ENCODE measurements at places on chromosomes 5 and 9.

GRCh38 chr5:136212252-136212721, 19.3 kb upstream of the SMIM32 start:
- peak; percentile 55 for DNase-seq

DNA sequence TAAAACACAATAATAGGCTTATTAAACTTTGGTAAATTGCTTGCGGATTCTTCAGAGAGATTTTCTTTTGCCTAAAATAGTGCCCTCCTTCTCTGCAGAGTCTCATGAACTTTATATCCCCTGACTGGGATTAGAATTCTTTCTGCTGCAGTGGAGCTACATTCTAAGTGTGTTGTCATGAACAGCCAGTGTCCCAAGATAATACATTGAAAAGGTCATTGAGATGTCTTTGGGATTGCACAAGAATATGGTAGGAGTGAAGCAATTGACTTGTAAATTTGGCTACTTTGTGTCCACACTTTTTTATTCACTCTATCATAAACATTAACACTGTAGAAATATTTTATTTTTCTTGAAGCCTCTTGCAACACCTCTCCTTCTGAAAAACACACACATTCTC, 604.5 kb downstream of the GABRG2 start:
- DNase-seq = no peak

DNA sequence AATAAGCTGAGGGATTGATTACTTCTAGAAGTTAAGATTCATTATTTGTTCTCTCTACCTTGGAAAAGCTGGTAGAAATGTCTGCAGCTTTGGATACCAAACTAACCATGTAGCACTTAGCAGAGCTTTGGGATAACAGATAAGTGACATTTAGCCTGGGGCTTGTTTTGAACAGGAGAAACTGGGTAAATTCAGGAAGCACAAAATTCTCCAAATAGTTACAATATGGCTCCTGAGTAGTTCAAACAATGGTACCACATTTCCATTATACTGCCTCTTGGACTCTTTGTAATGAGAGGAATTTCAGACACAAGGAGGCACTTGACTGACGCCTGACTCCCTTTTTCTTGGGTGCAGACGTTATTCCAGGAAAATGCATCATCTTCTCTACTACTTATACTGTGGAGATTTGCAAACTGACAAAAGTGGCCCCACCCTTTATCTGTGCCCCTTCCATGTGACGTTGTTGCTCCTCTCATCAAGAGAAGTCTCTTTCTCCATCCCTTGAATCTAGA, 22.5 kb downstream of the PRUNE2 start:
- no peak for DNase-seq

- no peak for DNase-seq
Observed at GRCh38 chr5:91123901-91124300, 259.2 kb downstream of the ARRDC3 start.

GRCh38 chr5:52989781-52990527, 802 bp downstream of the ITGA2 start:
- no peak for DNase-seq

DNA sequence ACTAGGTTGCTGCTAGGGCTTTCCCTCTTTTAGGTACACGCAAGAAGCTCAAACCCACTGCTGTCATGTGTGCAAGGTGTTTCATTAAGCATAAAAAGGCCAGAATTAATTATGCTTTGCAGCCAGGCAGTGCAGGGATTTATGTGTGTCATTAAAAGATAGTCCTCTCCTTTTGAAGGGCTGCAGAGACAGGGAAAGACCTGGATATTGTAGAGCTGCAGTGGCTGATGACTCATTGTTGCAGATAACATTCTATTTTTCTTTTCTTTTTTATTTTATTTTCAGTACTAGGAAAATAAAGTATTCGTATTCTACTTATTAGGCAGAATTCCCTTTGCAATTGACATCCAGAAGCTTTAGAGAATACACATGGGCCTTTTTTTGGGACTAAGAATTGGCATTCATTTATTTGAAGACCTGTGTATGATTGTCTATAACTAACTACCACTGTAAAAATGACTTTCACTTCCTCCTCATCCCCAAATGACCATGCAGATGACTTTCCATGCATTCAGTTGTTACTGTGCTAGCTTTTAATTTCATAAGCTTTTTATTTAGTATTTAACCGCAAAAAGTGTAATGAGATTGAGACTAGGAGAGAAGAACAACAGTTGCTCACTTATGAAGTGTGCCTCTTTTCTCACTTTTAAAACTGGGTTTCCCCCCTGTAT, 113.0 kb downstream of the PAM start:
- no peak for DNase-seq

DNA sequence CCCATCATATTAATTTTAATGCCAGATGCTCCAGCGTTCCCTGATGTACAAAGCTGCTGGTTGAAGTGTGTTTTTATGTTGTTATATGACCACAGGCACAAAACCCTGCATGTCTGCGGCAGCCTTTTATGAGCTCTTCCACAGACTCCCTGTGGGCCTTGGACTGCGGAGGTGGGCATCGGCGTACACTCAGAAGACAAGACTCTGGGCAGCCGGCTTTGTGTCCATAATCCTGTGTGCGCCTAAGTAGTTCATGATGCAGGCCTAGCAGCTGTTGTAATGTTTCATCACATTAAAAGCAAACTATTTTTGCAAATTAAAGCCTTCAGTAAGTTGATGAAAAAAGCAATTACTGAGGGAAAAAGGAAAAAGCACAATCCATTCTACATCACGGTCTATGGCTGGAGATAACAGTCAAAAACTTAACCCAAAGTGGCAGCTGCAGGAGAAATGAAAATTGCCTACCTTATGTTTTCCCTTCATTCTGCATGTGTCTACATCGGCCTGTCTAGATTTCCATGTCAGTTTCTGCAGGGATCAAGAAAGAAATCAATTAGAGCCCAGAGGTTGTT, 78.8 kb downstream of the SEMA6A start:
- DNase-seq = no peak

Measured in hematopoietic multipotent progenitor cell treated with erythropoietin and hydrocortisone succinate and interleukin-3 and kit ligand, for 17 days (in vitro differentiated cells).